CD8-positive, alpha-beta memory T cell (primary cell): ENCODE measurements at places on chromosomes 13 and 19. TPM values are rescaled to one million over a fixed set of nuclear protein-coding genes. Genes with fewer than 3 reads are reported as not detected.

- H3K36me3 ChIP-seq = peaks cover 65% of the 10 kb centered on the region
- no peak overlapping the region for H3K27ac ChIP-seq
- DNase-seq = no peak
Measured at GRCh38 chr19:43839139-43839538, 12.0 kb downstream of the ZNF283 start.

The HIPK4 gene
- not detected for total RNA-seq

The MEF2B gene
- 1.5 TPM for total RNA-seq

The CRX gene
- total RNA-seq = not detected

The ZNF560 gene
- not detected for total RNA-seq

GRCh38 chr13:31515427-31515826, 223.9 kb upstream of the RXFP2 start:
- no peaks in the 10 kb centered on the region for H3K4me1 ChIP-seq
- no peak for DNase-seq
- no peaks in the 10 kb centered on the region for H3K27me3 ChIP-seq
- no peak overlapping the region for H3K4me3 ChIP-seq
- H3K36me3 ChIP-seq = no peaks in the 10 kb centered on the region

DNA sequence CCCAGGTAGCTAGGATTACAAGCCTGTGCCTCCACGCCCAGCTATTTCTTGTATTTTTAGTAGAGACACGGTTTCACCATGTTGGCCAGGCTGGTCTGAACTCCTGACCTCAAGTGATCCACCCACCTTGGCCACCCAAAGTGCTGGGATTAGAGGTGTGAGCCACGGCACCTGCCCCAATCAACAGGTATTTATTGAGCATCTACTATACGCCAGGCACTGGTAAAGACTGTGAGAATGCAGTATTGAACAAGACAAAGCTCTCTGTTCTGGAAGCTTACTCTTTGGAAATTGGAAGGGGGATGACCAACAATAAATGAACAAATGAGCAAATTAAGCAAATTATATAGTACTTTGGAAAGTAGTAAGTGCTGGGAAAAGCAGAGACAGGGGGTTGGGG, 21.4 kb upstream of the ERCC1 start:
- H3K27me3 ChIP-seq = no peaks in the 10 kb centered on the region
- H3K36me3 ChIP-seq = no peaks in the 10 kb centered on the region
- H3K4me3 ChIP-seq = no peak overlapping the region
- H3K27ac ChIP-seq = peak overlapping the region; percentile 85
- peaks cover 44% of the 10 kb centered on the region for H3K4me1 ChIP-seq

DNA sequence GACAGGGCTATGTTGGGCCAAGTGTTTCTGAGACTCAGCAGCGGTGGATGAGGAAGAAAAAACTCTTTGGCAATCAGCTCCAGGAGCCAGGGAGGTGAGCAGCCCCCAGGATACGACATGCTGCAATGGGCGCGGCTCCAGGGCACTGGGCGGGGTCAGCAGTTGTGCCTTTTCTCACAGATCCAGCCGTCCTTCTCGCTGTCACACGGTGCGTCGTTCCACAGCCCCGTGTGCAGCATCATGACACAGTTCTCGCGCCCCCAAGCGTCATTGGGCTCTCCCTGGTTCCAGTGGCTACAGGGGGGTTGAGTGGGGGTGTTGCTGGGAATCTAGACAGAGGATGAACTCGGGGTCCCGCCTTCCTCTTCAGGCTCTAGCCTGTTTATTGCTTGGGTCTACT, 2.7 kb downstream of the CLEC4G start:
- H3K27ac ChIP-seq = no peak overlapping the region
- DNase-seq = no peak
- H3K4me1 ChIP-seq = peaks cover 13% of the 10 kb centered on the region
- no peak overlapping the region for H3K4me3 ChIP-seq
- peaks cover 17% of the 10 kb centered on the region for H3K27me3 ChIP-seq

GRCh38 chr13:84925443-84925842, 873.8 kb downstream of the SLITRK6 start:
- H3K27ac ChIP-seq = no peak overlapping the region
- H3K36me3 ChIP-seq = no peaks in the 10 kb centered on the region
- H3K27me3 ChIP-seq = no peaks in the 10 kb centered on the region
- no peaks in the 10 kb centered on the region for H3K4me1 ChIP-seq

- DNase-seq = no peak
- no peaks in the 10 kb centered on the region for H3K27me3 ChIP-seq
- no peaks in the 10 kb centered on the region for H3K36me3 ChIP-seq
- H3K4me3 ChIP-seq = no peak overlapping the region
- peaks cover 50% of the 10 kb centered on the region for H3K4me1 ChIP-seq
Measured at GRCh38 chr19:6769006-6769619, 1.9 kb upstream of the SH2D3A start.

- H3K36me3 ChIP-seq = no peaks in the 10 kb centered on the region
- DNase-seq = no peak
- peak overlapping the region; percentile 83 for H3K27ac ChIP-seq
- H3K4me1 ChIP-seq = peaks cover 23% of the 10 kb centered on the region
Measured at GRCh38 chr19:10929402-10929794, 787 bp downstream of the TIMM29 start.

DNA sequence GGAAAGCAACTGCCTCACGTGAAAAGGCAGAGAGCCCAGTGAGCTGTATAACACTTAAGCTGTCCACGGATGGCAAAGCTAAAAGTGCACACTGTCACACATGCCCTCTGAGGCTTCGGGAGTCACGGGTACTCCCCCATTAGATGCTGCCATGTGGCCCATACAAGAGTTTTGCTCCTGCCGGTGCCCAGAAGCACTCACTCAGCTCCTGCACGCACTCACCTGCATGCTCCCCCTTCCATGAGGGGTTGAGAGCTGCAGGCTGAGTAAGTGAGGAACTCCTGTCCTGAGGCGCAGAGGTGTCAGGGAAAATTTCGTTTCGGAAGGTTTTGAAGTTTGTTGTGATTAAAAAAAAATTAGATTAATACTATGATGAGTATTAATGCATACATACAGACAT, 939.2 kb upstream of the ATXN8OS start:
- H3K27me3 ChIP-seq = no peaks in the 10 kb centered on the region
- H3K4me1 ChIP-seq = no peaks in the 10 kb centered on the region
- no peaks in the 10 kb centered on the region for H3K36me3 ChIP-seq
- H3K4me3 ChIP-seq = no peak overlapping the region
- no peak for DNase-seq

- no peaks in the 10 kb centered on the region for H3K36me3 ChIP-seq
- no peak for DNase-seq
- peak overlapping the region; percentile 96 for H3K4me3 ChIP-seq
Measured at GRCh38 chr13:49443357-49443703, 534 bp downstream of the CAB39L start.

GRCh38 chr13:93698016-93698613, 471.5 kb downstream of the GPC6 start:
- H3K27me3 ChIP-seq = no peaks in the 10 kb centered on the region
- no peak for DNase-seq
- no peaks in the 10 kb centered on the region for H3K4me1 ChIP-seq
- H3K4me3 ChIP-seq = no peak overlapping the region
- no peak overlapping the region for H3K27ac ChIP-seq

The IL12RB1 gene
- 19.6 TPM for total RNA-seq

DNA sequence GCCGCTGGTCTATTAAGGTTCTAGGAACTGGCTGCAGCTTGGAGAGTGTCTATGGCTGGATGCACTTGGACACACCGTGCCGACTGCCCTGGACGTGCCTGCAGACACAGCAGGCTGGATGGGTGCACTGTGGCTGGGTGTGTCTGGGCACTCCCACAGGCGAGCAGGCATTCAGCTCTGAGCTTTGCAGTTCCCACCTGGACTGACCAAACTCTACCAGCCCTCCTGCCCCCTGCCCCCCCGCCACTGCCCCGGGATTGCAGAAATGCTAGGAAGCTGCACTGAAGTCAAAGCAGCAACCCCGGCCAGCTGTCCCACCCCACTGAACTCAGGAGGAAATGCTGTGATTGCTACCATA, 7.0 kb upstream of the LRP3 start:
- H3K36me3 ChIP-seq = no peaks in the 10 kb centered on the region
- DNase-seq = no peak
- no peak overlapping the region for H3K4me3 ChIP-seq

DNA sequence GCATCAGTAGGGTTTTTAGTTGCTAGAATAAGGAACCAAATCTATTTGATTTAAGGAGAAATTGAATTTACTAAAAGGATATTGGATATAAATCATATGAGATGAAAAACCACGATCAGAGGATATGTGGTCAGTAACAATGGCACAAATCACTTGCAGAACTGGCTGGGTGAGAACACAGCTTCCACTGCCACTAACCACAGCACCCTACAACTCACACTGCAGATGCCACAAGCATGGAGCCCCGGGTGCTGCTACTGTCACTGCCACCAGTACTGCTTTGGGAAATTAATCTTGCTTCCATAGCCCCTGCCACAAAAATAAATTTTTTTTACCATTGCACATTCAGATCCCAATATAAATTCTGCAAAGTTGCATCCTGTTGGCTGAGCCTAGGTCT, 40.6 kb upstream of the KLF12 start:
- H3K4me3 ChIP-seq = no peak overlapping the region
- H3K4me1 ChIP-seq = no peaks in the 10 kb centered on the region
- no peaks in the 10 kb centered on the region for H3K27me3 ChIP-seq
- no peak for DNase-seq
- no peak overlapping the region for H3K27ac ChIP-seq

DNA sequence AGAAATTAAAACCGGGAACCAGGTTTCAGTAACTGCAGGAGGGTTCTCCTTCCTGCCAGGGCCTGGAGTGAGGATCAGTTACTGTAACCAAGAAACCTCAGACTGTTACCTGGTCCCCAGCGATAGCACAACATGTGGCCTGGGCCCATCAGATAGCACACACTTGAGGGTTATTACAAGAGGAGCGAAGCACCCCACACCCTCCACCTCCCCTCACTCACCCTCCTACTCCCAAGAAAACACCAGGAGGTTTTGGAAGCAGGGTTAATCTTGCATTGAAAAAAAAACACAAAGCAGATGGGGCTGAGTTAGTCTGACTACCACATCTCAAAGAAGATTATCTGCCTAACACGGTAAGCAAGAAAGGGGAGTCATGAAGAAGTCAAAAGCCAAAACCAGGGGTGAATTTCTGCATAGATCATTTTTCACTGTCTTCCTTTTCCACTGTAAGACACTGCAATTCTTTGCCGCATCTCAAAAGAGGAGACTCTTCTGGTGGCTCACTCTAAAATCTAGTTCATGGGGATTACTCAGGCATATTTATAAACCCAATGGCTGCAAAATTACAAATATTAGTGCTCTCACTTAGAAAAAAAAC, 75.9 kb upstream of the DOCK9 start:
- peaks cover 81% of the 10 kb centered on the region for H3K4me1 ChIP-seq
- H3K27me3 ChIP-seq = no peaks in the 10 kb centered on the region
- no peak for DNase-seq
- no peaks in the 10 kb centered on the region for H3K36me3 ChIP-seq
- peak overlapping the region; percentile 7 for H3K27ac ChIP-seq
- peak overlapping the region; percentile 24 for H3K4me3 ChIP-seq

DNA sequence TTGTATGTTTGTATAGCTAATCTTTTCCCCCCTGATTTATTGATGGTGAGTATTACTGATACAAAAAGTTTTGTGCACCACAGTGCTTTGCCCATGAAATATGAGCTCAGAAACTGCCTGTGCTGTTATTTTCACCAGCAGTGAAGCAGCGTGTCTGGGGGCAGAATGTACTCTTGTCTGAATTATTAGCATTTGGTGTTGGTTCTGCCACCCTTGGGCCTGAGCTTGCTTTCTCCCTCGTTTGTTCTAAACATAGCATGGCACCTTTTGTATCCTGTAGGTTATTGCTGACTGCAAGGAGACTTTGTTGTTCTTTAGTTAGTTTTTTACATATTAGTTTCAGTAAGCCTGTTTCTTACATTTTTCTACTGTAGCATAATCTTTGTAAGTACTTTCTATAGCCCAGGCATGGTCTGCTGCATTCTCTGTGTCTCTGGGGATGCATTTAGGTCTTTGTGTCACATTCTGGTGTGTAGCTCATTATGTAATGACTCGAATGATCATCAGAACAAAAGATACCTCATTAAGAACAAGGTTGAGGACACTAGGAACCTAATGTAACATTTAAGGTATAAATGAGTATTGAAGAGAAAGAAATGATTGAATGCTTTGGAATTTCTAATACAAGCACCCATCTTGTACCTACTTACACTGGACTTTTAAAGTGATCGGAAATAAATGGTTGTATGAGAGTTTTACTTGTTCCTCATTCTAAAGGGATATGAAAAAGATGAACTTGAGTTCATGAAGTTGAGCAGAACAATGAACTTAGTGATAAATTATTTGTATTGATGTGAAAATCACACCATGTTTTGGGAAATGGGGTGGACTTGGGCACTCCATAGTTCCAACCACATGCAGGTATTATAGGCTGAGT, 50.3 kb upstream of the GPI start:
- H3K36me3 ChIP-seq = no peaks in the 10 kb centered on the region
- no peak overlapping the region for H3K4me3 ChIP-seq
- peaks cover 37% of the 10 kb centered on the region for H3K4me1 ChIP-seq
- no peak overlapping the region for H3K27ac ChIP-seq
- DNase-seq = no peak
- no peaks in the 10 kb centered on the region for H3K27me3 ChIP-seq

DNA sequence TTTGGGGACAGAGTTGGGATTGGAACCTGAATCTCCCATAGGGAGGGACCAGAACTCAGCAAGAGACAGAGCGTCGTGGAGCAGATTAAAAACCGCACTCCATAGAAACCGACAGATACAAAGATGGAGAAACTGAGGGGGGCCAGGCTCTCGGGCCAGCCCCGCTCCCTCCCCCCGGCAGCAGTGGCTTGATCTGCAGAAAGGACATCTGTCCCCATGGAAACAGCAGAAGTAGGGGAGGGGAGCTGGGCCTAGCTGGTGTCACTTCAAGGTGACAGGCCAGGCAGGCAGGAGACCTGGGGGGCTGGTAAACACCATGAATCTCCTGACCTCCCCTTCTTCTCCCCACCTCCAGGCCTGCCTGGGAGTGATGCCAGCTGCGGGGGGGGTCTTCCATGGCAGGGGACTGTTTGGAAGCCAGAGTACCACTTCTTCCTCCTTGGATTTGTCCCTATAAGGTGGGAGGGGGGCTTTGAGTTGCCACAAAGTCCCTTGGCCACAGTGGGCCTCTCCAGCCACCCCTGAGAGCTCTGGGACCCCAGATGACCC, 10.9 kb downstream of the TMIGD2 start:
- no peaks in the 10 kb centered on the region for H3K27me3 ChIP-seq
- no peak overlapping the region for H3K27ac ChIP-seq
- DNase-seq = no peak
- H3K36me3 ChIP-seq = no peaks in the 10 kb centered on the region
- no peak overlapping the region for H3K4me3 ChIP-seq

DNA sequence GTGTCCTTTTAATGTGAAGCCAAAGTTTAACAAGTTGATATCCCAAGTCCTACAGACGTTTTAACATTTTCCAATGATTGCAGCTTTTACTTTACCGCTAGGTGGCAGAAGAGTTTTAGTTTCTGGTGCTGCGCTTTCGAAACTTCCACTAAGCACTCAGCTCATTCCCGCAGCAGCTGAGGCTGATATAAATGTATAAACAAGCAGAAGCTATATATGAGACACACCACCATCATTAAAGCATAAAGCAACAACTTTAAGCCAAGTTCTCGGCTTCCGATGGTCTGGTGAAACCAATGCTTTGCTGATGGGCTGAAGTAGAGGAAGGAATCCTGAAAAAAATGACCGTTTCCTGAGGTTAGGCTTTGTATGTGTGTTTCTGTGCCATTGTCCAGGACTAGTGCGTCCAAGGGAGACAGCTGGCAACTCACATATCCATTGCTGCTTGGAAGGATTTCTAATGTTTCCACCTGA, 753.9 kb downstream of the OLFM4 start:
- H3K36me3 ChIP-seq = no peaks in the 10 kb centered on the region
- no peaks in the 10 kb centered on the region for H3K4me1 ChIP-seq
- no peak overlapping the region for H3K27ac ChIP-seq
- peak overlapping the region; percentile 21 for H3K4me3 ChIP-seq

- H3K36me3 ChIP-seq = no peaks in the 10 kb centered on the region
- no peaks in the 10 kb centered on the region for H3K4me1 ChIP-seq
- no peak overlapping the region for H3K4me3 ChIP-seq
- H3K27ac ChIP-seq = no peak overlapping the region
Measured at GRCh38 chr13:74774264-74774663, 640.1 kb upstream of the KLF12 start.
